ENCODE measurements at places on chromosomes 7 and 10.

DNA sequence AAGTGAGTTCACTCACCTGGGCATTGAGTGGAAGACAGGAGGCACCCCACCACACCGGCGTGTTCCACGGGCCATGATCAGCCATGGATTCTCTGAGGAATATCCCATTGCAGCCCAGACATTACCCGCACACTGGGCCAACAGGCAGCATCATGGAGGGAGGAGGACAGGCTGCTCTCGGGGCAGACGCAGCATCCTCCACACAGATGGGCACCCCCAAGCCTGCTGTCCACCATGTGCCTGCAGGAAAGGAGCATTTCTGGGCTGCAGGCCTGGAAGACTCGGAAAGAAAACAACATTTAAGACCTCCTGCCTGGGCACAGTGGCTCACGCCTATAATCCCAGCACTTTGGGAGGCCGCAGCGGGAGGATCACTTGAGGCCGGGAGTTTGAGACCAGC, 71.0 kb upstream of the SH2B2 start:
- no peak for DNase-seq

GRCh38 chr10:72852508-72852907, 41.0 kb upstream of the OIT3 start:
- no peak for DNase-seq

GRCh38 chr7:111750878-111751277, 188.6 kb upstream of the IMMP2L start:
- DNase-seq: no peak

GRCh38 chr10:59908808-59909143, 2.4 kb upstream of the CCDC6 start:
- DNase-seq: no peak

GRCh38 chr7:158979023-158979529, 122.7 kb downstream of the DYNC2I1 start:
- no peak for DNase-seq

DNA sequence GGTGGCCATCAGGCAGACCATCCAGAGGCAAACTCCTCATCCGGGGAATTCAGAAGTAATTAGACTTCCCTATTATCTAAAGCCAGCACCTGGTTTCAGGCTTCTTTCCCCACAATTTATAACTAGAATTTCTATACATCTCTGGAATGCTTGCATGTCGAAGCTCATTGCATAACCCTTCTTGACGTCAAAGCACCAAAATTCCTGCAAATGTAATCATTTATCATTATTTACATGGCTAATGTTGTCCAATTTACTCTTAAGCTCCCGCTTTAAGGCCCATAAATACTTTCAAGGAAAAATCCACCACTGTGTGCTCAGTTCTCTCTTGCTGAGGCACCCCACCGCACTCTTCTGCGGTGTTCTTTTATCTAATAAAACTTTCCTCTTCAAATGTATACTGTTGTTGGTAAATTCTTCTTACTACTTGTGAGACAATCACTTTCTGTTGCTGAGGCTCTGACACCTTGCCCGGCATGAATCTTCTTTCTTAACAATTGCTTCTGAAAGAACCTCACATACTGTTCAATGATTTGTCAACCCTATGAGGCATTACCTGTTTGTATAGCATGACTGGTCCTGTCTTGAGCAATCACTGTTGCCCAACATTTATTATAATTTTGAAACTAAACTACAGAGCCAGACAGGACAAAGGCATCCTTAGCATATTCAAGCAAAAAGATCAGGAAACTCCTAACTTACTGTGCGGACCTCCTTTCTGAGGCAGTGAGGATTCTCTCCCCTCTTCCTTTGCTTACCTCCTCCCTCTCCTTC, 17.4 kb upstream of the GPR141 start:
- DNase-seq: no peak

DNA sequence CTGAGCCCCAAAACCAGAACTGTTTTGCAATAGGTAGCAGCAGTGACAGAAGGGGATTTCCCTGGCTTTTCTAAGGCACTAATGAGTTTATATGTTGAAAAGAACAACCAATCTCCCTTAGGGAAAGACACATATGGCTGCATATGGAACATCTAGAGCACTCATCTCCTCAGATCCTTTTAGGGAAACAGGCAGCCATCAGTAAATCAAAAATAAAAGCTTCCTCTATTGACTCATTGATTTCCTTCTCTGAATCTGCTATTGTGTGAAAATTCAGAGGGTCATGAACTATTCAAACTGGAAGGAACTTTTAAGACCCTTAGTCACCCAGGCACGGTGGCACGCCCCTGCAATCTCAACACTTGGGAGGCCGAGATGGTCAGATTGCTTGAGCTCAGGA, 110.9 kb upstream of the NANOS1 start:
- no peak for DNase-seq

DNA sequence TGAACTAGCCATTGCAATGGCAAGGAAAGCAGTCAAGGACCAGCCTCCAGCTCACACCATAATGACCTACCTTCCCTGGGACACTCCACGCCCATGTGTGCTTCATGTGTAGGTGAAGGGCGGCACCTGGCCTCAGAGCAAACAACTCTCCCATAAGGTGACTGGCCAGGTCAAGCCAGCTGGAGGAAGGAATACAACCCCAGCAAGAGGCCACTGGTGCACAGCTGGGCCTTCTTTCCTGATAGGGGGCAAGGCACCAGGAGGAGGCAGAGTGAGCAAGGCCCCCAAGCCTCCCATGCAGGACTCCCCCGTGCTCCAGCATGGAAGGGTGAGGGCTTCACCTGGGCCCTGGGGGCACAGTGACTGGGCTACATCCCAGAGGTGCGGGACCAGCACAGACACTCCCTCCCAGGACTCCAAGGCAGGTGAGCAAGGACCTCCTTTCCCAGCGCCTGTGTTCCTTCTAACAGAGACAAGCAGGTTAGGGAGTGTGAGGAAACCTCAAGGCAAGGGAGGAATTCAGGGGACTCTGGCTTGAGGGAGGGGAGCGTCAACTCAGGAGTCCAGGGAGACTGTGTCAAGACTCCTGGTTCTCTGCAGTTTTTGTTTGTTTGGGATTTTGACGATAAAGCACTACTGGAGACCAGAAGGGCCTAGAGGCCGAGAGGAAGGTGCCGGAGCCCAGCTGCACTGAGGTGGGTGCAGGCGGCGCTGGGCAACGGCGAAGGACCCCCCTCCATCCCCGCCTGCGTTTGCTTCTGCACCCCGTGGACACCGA, 1.7 kb downstream of the PTPRN2 start:
- DNase-seq: no peak

GRCh38 chr7:73539709-73540108, 17.6 kb upstream of the BAZ1B start:
- DNase-seq: no peak

DNA sequence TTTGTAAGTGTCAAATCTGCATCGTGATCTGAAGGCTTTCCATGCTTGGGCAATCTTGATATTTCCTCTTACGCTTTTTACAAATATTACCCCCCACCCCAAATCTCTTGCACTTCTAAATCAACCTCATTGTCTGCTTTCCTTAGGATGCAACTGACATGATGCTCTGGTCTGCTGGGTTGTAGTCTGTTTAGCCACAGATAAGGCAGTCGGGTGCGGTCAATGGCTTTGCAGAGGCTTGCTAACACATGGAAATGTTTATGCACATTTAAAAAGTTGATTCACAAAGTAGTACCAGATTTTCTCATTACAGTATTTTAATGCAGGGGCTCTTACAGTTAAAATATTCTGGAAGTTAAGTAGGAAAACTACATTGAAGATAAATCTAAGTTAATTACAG, 172.5 kb downstream of the BAMBI start:
- no peak for DNase-seq

DNA sequence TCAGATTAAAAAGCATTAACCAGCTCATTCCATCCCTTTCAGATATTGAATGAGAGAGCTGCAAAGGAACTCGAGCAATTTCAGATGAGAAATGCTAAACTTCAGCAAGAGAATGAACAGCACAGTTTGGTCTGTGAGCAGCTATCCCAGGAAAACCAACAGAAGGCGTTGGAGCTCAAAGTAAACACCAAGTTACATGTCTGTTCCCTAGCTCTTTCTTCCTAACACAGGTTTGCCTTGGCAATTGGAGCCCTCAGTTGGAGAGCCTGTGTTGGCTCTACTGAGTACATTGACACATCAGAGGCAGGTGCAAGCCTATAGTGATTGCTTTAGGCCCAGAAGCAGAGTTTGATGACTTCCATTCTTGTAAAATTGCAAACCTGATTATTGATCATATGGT, 14.7 kb downstream of the CFAP58 start:
- DNase-seq: no peak

- no peak for DNase-seq
Measured at GRCh38 chr7:130383187-130383980, 3.1 kb downstream of the CPA1 start.

- no peak for DNase-seq
Measured at GRCh38 chr10:61355211-61355610, 98.0 kb downstream of the TMEM26 start.

- no peak for DNase-seq
Measured at GRCh38 chr10:49661140-49661856, 18.2 kb upstream of the C10orf53 start.

DNA sequence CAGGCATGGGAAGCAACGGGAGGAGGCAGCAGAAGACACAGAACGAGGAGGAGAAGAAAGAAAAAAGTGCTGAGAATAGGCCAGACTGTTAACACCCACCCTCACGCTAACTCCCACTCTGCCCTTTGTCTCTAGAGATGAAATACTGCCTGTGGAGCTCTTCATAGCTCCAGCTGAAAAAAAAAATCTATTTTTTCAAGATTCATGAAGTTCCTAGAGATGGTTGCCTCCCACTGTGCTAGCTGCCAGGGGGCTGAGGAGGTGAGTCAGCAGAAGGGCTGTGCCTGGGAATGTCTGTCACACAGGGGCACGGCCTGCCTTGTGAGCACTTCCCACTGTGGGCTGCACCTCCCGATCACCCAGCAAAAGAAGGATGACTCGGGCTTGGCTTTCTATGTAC, 144.5 kb downstream of the RNF216 start:
- DNase-seq: no peak

DNA sequence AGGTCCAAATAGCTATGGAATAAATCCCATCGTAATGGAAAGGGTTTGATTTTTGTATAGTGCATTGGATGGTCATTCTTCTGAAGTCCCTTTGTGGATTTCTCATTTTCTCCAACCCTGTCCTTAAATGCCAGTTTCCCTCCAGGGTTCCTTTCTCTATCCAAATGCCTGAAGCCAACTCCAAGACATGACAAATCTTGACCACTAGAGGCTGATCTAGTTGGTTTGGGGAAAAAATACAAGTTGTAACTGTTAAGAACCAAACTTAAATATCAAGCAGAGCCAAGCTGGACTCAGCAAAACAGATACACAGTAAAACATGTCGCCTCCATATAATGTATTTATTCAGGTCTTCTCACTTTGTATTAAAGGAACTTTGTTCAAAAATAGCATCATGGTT, 28.7 kb downstream of the FRMD4A start:
- no peak for DNase-seq

- DNase-seq: peak; percentile 31
Measured at GRCh38 chr10:132443605-132443982, 46.6 kb downstream of the PWWP2B start.

- DNase-seq: no peak
Measured at GRCh38 chr7:92973293-92973731, 136.9 kb upstream of the CDK6 start.

DNA sequence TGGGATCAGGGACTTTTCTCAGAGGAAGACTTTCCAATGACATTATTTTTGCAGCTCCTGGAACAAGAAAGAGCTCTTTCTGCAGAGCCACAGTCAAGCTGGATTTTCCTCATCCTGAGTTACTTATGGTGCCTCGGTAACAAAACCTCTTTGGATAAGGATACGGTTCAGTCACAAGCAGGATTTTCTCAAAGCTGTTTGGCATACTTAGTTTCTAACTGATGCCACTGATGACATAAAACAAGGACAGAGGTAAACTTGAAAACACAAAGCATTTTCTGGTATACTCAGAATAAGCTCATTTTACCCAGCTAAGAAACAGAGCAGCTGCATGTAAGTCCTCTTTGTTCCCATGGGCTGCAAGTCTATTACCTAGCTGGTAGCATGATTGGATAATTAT, 340.9 kb upstream of the MEOX2 start:
- DNase-seq: no peak

GRCh38 chr7:64654796-64655548, 11.0 kb upstream of the ZNF107 start:
- no peak for DNase-seq

DNA sequence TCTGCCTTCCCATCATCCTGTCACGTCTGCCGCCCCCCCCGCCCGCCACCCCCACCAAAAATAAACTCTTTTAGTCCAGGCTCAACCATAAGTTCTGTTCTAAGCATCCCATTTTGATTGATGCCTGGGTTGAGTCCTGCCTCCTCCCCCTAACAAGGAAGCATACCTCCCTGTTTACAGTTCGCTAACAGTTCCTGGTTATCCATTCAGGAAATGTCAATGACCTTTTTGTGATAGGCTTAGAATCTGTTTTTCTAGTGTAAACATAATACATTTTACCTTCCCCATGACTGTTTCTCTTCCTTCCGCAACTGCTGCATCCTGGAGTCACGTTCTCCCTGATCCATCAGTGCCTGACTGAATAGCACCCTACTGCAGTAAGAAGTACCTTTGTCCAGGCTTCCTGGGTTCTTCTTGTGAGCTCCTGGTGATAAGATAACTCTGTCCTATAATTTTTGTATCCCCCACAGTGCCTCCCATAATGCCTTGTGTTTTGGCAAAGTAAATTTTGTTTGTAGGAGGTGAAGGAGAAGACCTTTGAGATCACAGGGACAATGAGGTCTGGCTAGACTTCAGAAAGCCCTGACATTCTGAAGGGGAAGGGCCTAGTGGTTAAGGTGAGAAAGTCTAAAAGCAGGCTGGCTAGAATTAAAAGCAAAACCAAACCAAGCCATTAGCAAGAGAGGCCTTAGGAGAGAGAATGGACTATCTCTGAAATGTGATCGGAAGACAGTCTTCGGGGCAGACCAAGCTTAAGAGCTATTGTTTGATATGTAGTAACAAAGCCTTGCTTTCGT, 7.3 kb downstream of the AGFG2 start:
- no peak for DNase-seq

- no peak for DNase-seq
Measured at GRCh38 chr7:97317575-97317974, 200.1 kb downstream of the SDHAF3 start.

DNA sequence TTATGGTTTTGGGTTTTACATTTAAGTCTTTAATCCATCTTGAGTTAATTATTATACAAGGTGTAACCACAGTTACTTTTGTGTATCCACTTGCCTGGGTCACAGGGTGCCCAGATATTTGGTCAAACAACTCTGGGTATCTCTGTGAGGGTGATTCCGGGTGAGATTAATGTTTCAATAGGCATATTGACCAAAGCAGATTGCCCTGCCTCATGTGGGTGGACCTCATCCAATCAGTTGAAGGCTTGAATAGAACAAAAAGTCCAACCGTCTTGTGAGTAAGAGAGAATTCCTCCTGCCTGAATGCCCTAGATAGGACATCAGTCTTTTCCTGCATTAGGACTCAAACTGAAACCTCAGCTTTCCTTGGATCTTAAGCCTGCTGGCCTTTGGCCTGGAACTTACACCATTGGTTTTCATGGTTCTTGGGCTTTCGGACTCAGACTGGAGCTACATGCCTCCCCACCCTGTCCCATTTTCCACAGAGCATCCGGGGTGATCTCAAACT, 68.9 kb upstream of the ST8SIA6 start:
- DNase-seq: no peak
